ENCODE measurements at places on chromosomes 12 and 14.

DNA sequence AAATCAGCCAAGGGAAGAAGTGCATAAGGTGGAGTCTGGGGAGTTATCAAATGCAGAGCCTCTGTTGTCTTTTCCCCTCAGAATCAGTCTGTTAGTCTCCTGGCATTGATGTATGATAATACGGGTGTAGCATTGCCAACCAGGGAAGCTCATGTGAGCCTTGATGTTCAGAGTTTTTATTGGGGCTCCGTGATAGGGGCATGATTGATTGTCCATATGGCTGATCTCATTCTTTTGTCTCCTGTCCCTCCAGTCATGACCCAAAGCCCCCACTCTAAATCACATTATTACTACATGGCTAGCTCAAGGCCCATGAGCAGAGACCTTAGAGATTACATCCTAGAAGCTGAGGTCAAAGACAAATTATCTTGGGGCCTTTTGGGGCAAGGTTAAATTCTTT, 140.9 kb downstream of the NUBPL start:
- DNase-seq, result no peak

DNA sequence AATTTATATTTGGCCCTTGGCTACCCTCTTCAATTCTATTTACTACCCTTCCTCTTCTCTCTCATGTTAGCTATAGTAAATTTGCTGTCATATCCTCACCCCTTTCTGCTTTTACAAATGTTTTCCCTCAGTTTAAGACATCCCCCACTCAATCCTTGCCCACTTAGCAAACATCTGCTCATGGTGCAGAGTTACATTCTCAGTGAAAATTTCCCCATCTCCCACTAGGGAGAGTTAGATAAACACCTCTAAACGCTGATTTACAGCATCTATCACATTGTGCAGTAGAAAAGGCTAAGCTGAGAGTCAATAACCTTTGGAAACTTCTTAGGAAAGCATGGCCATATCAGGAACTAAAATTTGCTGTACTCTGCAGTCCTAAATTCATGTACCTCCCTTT, 69.0 kb downstream of the DENND5B start:
- DNase-seq, result no peak

- DNase-seq, result no peak
Measured at GRCh38 chr14:39419272-39419671, 13.0 kb downstream of the FBXO33 start.

- peak; percentile 88 for DNase-seq
Measured at GRCh38 chr14:92439537-92440344, 73.8 kb upstream of the RIN3 start.

DNA sequence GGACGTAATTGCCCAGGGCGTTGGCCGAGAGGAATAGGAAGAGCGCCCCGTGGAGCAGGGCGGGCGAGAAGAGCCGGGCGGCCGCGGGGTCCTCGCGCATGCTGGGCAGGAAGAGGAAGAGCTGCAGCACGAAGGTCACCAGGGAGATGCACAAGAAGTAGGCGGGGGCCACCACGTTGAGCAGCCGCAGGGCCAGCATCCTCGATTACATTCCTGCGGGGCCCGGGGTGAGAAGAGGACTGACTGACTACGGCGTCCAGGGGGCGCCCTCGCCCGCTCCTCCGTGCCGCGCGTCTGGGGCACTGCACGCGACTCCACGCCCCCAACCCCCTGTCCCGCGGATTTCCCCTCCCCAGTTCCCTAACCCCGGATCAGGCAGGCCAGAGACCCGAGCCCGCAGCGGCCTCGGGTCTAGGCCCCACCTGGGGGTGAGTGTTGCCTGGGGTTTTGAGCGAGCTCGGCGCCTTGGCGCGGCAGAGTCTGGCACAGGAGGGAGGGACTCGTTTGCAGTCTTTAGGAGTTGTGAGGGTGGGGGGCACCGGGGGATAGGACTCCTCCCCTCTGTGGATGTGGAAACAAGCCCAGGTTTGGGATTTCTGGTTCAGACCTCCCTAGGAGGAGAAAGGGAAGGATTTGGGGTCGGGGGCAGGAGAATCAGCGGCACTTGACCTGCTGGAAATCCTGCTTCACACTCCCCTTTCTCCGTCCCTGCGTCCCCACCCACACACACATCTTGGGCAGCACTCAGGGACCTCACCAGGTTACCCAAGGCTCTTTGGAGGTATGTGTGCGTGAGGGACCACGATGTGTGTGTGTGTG, 1.8 kb downstream of the ZDHHC22 start:
- DNase-seq, result peak; percentile 67

- no peak for DNase-seq
Measured at GRCh38 chr12:52126605-52127578, 47.4 kb downstream of the SMIM41 start.

DNA sequence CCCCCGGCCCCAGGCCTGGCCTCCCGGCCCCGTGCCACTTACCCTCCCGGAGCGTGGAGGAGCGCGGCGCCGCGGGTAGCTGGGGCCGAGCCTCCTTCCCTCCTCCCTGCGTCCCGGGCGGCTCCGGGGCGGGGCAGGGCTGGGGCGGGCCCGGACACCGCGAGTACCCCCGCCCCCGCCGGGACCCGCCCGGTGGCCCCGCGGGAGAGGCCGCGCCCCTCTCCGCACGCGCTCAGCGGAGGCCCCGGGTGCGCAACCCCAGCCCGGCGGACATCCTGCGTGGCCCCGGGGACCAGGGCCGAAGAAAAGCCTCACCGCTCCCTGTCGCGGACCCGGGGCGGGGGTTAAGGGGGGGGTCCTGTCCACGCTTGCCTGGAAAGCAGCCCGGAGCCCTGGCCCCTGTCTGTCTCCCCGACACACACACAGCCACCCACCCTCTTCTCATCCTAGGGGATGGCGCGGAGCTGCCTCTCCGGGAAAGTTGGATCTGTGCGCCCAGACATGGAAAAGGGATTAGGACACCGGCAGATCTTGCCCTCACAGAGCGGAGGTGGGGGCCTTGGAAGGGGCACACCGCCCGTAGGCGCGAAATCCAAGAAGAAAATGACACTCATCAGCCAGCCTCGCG, at the start of gene SYNE3:
Gene SYNE3 (minus strand): TSS at position 97 of the 628 bp plus-strand sequence. CDS start 40,829 bp downstream, outside the sequence.
- DNase-seq, result no peak

GRCh38 chr14:63650256-63650952, 8.7 kb upstream of the WDR89 start:
- DNase-seq, result no peak

GRCh38 chr12:98893126-98893674, 248.1 kb downstream of the APAF1 start:
- peak; percentile 70 for DNase-seq

GRCh38 chr12:131116468-131117117, 162.9 kb downstream of the ADGRD1 start:
- peak; percentile 25 for DNase-seq

GRCh38 chr12:57237596-57237931, 8.1 kb downstream of the SHMT2 start:
- DNase-seq, result no peak

Data from NCI-H1105 treated with DMSO at 0.1 percent for 48 hours (cell line).